Left ventricle myocardium superior (tissue), 1 donor: ENCODE measurements at places on chromosomes 7 and 10. TPM values are rescaled to one million over a fixed set of nuclear protein-coding genes. Genes with fewer than 3 reads are reported as not detected.

DNA sequence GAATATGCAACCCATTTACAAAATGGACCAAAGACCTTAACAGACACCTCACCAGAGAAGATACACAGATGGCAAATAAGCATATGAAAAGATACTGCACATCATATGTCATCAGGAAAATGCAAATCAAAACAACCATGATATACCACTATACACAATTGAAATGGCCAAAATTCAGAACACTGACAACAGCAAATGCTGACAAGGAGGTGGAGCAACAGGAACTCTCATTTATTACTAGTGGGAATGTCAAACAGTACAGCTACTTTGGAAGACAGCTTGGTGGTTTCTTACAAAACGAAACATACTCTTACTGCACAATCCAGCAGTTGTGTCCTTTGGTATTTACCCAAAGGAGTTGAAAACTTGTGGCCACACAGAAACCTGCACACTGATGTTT is 50.0 kb upstream of the PCGF5 start:
- DNase-seq = no peak

The CLRN3 gene
- total RNA-seq = not detected

DNA sequence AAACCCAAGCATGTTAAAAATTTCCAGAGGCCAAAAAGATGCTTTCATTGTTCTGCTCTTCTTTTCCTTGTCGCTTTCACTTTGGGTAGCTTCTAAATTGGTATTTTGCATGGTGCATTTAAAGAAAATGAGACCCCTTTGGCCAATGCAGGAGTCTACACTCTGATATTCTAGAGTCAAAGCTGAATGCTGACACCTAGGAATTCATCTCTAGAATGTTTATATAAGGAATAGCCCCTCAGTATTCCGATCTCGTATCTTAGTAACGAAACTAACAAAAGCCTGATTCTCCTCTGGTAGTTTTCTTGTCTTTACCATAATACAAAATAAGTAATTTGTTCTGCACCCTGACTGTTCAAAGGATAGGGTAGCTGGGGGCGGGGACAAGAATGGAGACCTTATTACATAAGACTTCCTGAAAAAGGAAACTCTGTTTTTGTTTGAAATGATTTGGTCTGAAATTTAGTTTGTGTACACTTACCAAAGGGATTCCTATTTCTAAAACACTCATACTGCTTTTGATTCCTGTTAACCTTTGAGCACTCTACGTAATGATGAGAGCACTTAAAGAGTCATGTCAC is 17.1 kb downstream of the IKZF1 start:
- no peak for DNase-seq

- DNase-seq = no peak
Measured at GRCh38 chr10:96955794-96956193, 123.7 kb downstream of the LCOR start.

- DNase-seq = no peak
Measured at GRCh38 chr10:121313119-121313875, 284.9 kb downstream of the FGFR2 start.

GRCh38 chr10:29254123-29255046 is 34.5 kb upstream of the LYZL1 start:
- DNase-seq = no peak

The TMEM196 gene
- not detected for total RNA-seq

The NUTM2E gene
- total RNA-seq = 0.10 TPM

The CPA4 gene
- 0.77 TPM for total RNA-seq

DNA sequence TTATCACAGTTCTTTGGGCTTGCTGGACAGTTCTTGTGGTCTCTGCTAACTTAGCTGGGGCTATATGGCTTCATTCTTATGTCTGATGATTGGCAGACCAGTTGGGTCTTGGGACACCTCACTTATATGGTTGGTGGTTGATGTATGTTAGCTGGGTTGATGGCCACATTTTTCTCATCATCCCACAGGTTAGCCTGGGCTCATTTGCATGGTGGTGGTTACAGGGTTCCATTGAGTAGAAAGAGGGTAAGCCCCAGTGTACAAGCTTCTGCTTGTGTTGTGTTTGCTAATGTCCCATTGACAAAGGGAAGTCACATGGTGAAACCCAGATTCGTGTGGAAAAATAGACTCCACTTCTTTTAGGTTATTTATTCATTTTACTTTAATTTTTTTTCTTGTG is 40.6 kb downstream of the TMEM60 start:
- no peak for DNase-seq
